ENCODE measurements at places on chromosomes 16 and 17.
A peak's percentile ranks its signal among the peaks of the same experiment; 100 is the strongest.

GRCh38 chr17:38584350-38584925 is 21.3 kb downstream of the SRCIN1 start:
- DNase-seq: peak; percentile 66

DNA sequence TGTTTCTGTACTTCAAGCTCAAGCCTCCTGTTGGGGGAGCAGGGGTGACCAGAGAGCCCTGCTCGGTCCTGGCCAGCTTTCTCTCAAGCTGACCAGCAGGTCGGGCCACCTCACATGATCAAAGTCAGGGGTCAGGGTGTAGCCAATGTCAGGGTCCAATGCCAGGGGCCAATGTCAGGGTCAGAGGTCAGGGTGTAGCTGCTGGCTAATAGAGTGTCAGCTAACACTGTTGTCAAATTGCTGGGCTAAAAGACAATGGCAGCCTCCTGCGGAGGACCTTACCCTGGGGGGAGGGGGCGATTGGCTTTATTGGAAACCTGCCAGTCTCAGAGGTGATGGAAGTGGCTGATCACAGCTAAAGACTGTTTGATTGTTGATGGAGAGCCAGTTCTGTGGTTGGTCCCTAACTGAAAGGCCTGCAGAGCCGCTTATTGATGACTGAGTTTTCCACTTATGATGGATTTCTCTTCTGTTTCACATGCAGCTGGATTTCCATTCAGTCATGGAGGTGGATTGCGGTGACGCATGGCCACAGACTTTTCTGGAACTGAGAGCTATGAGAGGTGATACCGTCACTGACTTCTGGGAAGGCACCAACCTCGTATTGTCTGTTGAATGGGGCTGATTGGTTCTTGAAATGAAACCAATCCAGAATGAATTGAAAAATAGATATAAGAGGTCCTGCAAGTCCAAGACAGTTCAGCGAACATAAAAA is 97.4 kb upstream of the ZFHX3 start:
- no peak for DNase-seq

DNA sequence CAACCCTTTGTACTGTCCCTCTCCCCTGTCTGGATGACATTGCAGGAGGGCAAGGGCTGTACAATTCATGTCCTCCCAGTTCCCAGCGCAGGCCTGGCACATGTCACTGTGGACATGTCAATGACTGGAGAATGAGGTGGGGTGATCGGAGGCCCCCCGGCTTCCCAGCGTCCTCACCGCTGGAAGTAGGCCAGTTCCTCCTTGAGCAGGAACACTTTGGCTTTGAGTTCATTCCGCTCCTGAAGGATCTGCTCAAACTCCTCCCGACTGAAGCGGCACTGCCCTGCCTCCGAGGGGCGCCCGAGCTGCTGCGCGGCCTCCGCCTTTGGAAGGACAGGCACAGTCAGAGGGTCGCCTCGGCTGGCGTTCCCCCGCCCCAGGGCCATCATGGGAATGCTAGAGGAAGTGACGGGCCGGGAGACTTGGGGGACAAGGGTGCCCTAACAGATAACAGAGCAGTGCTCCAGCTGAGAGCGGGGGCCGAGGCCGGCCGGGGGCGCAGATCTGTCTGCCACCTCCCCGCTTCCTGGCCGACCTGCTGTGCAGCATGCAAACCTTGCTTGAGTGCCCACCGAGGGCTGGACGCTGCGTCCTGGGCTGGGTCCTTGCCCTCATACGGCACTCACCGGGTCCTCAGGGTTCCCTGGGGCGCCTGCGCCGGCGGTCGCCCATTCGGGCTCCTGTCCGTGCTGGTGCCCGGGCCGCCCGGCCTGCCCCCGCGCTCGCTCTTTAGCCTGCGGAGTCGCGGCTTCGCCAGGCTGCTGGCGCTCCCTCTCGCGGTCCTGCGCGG is 1.3 kb downstream of the RILP start:
- no peak for DNase-seq

DNA sequence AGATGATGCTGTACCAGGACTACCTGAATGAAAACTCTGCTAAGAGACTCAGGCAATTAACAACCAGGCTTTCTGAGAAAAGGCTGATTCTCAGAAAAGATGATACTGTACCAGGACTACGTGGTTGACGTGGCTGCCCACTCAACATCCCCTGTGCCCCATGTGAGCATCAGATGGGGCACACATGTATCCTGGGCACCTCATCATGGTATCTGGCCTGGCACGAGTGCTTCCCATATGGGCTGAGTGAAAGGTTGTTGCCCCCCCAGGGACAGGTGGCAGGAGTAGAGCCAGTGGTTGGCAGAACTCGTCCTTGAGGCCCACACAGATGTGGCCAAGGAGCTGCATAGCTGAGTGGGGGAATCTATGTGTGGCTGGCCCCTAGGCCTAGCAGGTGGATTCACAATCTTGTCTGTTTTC is 3.5 kb upstream of the CES4A start:
- DNase-seq: no peak

DNA sequence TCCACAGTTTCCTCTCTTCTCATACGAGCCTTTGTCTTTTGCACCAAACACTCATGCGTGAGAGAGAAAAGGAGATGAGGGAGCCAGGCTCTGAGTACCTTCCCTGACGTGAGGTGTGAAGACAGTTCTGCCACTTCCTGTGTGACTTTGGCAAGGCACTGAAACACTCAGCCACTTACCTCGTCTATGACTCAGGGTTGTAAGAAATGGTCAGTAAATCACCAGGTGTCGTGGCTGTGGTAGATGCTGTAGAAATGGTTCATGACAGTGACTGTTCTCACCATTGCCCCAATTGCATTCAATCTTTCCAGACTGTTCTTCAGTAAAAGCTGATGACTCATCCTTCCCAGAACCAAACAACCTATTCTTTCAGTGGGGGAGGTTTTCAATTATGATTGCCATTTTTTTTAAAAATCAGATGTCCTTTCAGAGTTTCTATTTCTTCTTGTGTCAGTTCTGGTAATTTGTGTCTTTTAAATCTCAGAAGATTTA is 49.2 kb upstream of the CBFA2T3 start:
- DNase-seq: no peak

GRCh38 chr17:56960596-56961538 is at the start of gene COIL:
TSS of gene COIL (minus strand) at chr17:56961050. CDS start at chr17:56961019, 31 bp downstream.
- DNase-seq: peak; percentile 83

DNA sequence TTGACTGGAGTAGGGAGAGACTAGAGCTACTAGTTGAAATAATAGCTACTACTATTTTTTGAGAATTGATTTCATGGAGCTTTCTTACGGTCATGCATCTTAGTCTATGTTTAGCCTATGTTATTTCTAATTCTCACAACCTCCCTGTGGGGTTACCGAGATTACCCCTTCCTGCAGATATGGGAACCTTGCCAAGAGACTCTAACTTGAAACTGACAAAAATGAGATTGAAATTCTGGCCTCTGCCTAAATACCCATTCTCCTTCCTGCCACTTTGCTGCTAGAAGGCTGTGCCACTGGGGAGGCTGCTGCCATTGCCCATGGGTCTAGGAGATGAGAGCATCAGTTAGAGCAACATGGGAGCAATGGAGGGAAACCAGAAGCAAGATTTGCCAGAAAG is 410.3 kb downstream of the CDH13 start:
- DNase-seq: no peak

Measured in SW 1271 (cell line).